Suprapubic skin (tissue), 4 donors: ENCODE measurements at places on chromosomes 2 and 18. TPM values are rescaled to one million over a fixed set of nuclear protein-coding genes. Genes with fewer than 3 reads are reported as not detected.

The SCN9A gene
- total RNA-seq, result 1.1 TPM

The NLRC4 gene
- 0.17 TPM for total RNA-seq

The ATP8B1 gene
- 25.3 TPM for total RNA-seq

The IAH1 gene
- 23.8 TPM for total RNA-seq

The NOSTRIN gene
- total RNA-seq, result 7.2 TPM

The CFC1 gene
- total RNA-seq, result not detected

The EIF4E2 gene
- total RNA-seq, result 54.2 TPM

The CHRNA1 gene
- total RNA-seq, result not detected

The KIAA2012 gene
- total RNA-seq, result not detected
